ENCODE measurements at places on chromosomes 7 and 10.

DNA sequence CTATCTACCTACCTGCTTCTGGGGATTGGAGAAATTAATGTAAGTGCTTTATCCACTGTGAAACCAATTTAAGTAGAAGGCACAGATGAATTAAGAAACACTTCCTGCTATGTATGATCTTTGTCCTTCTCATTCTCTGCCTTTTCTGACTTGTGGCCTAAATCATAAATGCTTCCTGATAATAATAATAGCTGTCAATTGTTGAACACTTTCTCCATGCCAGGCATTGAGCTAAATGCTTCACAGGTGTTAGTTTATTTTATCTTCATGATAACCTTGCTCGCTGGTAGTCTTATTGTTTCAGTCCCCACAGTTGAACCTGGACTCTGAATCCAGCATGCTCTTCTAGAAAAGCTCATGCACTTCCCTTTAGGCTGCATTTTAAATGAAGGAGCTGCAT, 75.4 kb downstream of the CHN2 start:
- no peak for DNase-seq

- DNase-seq = no peak
Observed at GRCh38 chr10:110965216-110965615, 45.8 kb downstream of the SHOC2 start.

- DNase-seq = no peak
Observed at GRCh38 chr7:37452346-37452745, 3.7 kb upstream of the ELMO1 start.

GRCh38 chr7:138825049-138825721, 27.2 kb upstream of the ATP6V0A4 start:
- DNase-seq = no peak

DNA sequence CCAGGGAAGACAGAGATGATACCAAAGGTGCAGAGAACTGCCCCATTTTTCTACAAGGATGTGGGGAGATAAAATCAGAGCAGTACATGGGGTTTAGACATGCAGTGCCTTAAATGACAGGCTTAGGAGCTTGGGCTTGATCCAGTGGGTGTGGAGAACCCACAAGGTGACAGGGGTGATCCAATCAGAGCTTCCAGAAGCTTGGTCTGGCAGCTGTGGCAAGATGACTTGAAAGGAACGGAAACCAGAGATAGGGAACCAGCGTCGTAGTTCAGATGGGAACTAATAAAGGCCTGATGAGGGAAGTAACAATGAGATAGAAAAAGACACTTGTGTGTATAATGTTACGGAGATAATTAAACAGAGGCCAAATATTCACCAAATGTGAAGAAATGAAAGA, 80.7 kb downstream of the SLC37A3 start:
- DNase-seq = no peak

Measured in stimulated activated naive CD4-positive, alpha-beta T cell (primary cell).